ENCODE measurements at places on chromosomes 6 and 20. TPM values are rescaled to one million over a fixed set of nuclear protein-coding genes. Genes with fewer than 3 reads are reported as not detected.

- DNase-seq, result peak; percentile 85
These were observed 1.7 kb downstream of the PPP1R10 start for GRCh38 chr6:30615219-30615957.

GRCh38 chr6:10569392-10570127 is 48.4 kb downstream of the GCNT2 start:
- no peak for DNase-seq

DACT2 gene
- total RNA-seq, result not detected

TFAP2D gene
- 0.14 TPM for total RNA-seq
